Germinal center (tissue), 1 donor: ENCODE measurements at places on chromosomes 7 and 10.

DNA sequence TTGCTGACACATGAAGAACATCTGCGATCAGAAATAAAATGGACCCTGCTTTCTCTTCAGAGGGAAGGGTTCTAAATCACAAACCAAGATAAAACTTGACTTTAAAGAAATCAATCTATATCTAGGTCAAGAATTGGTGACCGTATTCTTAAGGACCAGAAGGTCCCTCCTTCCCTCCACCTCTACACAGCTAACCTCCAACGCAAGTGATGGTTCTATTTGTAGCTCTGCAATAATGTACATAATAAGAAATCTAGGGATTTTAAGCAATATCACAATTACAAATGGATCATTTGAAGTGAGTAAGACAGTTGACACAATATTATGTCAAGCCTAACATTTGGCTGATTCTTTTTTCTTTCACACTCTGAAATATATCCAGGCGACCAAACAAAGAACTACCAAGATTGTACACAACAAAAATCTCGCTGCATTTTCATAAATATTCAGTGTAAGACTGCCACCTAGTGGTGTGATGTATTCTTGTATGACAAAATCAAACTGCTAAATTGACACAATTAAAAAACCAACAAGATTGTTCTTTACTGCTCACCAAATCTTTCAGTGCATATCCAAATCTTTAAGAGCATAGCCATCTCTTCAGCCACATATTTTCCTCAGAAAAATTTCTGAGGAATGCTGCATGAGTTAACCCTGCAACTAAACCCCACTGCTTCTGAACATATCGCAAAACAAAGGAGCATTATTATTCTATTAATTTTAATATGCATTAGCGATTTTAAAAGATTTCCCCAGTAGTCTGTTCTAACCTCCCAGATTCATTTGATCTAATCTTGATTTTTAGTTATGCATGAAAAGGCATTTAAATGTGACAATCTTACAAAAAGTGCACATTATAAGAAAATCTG is 44.5 kb downstream of the ICA1 start:
- peak; percentile 43 for DNase-seq

DNA sequence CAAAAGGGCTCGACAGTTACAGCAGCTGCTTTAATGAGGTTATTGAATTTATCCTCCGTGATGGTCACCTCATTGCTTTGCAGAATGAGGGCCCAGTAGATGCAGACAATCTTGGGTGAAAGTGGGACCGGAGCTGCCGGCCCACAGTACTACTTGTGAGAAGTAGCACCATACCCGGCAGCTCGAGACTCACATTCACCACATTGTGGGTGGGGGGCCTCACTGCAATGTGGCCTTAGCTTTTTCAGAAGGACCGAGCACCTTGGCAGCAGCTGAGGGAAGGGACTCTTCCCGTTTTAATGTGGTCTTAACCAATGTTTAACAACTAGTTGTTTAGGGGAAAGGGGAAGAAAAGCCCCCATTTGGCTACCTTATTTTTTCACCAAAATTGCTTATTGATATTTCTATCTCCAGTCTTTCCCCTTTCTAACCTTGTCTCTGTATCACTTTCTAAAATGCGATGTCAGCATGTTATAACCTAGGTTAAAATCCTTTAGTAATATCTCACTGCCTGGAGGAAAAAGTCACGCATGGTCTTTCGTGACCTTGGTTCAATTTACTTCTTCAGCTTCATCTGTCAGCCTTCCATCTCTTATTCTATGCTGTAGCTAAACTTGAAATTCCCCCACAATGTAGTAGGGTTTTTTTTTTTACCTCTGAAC is 87.4 kb upstream of the PHYHIPL start:
- no peak for DNase-seq

DNA sequence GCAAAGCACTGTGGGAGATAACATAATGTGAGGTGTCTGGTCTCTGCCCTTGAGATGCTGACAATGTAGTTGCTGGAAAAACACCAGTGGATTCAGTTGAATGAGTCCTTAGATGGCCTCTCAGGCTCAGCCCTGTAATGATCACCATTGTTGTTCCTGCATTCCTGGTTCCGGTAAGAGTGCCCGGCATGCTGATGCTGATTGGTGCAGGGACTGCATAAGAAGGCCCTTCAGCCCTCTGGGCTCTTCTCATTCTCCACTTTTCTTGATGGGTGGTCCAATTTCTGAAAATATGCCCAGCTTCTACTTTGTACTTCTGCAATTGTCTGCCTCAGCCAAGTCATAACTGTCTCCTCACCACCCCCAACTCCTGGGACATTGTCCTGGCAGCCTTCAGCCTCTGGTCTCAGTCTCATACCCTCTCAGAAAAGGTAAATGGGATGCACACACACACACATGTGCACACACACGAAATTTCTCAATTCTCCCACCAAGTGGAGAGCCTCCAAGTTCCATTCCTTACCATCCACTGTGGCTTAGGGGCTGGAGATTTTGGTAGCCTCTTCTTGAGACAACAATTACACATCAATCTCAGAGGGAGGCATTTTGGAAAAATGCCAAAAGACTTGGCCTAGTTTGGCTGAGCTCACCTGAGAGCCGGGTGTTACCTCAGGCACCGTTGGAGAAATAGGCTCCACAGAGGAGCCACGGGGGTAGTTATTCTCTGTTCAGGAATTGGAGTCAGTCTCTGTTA is 314.9 kb downstream of the RPS24 start:
- DNase-seq, result no peak

DNA sequence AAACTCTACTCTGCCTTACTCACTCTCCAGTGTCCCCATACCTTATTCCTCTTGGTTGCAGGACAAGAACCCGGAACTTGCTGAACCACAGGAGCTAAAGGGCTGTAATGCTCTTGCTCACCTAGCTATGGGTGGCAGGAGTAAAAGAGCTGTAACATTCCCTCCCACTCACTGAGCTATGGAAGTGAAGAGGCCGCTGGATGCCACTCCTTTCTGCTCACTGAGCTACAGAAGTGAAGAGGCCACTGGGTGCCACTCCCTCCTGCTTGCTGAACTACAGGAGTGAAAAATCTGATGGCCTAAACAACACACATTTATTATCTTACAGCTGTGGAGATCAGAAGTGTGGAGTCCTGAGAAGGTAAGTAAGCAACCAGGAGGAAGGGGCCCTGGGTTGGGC is 17.5 kb downstream of the MRPS24 start:
- no peak for DNase-seq

DNA sequence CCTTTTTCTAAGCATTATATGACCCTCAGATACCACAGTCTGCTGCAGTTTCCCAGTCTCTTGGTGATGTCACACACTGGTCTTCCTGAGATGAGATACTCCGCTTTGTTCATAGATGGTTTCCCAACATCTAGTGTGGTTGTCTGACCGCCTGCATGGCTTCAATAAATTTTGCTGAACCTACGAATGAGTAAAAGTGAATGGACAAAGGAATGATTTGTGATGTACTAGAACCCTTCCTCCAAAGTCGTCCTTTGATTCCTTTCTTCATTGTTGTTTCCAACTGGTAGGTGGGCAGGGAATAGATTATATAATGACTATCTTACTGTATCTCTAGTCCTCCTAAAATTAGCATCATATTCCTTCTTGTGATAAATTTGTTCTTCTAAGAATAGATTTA is 82.5 kb downstream of the SLC35B4 start:
- DNase-seq, result no peak

GRCh38 chr7:16266877-16267276 is 154.5 kb downstream of the CRPPA start:
- DNase-seq, result no peak

DNA sequence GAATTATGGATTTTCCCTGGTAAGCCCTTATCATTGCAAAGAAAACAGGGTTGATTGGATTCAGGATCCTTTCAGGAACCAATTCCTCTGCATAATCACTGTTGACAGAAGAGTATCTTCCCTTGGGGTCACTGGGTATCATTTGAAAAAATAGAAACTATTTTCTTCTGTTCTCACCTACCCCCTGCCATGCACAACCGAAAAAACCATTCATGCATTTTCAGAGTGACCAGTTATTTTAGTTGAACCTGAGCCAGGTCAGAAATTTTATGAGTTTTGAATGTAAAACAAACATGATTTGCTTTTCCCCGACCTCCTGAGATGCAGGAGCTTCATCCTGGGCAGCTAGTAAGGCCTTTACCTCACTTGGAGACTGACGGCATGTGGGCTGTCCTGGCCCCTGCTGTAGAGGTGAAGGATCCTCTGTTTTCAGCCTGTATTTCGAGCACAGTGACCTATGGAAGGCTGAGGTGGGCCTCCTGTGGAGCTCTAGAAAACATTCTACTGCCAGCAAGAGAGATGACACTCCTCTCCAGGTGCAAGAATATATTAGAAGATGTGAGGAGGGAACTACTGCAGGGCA is 30.1 kb downstream of the TMEM178B start:
- DNase-seq, result no peak

- no peak for DNase-seq
These were observed 33.6 kb downstream of the VWA2 start for GRCh38 chr10:114272696-114273095.

DNA sequence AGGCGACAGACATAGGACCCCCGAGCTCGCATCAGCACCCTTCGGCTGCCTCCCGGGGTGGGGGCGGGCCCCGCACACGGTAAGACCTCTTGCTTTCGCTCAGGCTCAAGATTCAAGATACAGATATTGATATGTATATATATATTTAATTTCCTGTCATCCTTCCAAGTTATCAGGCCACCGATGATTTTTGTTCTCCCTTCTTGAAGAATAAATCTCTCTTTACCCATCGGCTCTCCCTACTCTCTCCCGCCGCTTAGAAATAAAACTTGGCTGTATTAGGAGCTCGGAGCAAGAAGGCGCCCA is 603 bp downstream of the ADRA2A start:
- no peak for DNase-seq

GRCh38 chr10:70513848-70514309 is 35.3 kb downstream of the PALD1 start:
- DNase-seq, result peak; percentile 85

DNA sequence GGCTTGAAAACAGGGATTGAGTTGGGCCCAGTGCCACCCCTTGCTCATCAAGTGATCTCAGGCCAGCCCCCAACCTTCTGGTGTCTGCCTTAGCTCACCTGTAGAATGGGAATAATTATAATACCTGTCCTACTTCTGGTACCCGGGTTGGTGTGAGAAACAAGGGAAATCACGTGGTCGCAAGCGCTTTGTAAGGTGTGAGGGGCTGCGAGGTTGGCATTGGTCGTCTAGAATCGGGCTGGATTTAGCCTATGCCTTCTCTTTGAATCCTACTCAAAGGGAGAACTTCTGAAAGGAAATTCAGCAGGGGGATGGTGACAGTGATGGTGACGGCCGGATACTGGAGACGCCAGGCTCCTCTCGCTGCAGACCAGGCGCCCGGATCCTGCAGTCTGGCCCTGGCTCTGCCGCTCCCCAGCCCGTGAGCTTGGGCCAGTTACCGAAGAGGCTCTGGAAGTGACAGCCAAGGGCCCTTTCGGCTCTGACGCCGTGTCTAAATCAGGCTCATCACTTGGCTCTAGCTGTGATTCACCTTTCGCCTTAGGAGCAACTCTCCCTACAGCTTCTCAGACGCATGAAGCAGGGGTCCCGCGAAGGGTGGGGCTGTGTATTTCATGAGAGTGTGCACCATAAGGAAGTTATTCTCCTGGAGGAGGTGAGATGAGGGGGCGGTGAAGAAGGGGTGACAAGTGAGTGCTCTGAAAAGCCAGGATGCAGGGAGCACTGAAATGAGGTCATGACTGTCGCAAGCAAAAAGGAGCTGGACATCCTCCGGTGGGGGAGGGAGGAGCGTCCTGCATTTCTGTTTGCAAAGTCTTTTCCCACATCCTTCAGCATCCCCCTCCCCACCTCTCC is 4.0 kb upstream of the CREB5 start:
- DNase-seq, result no peak

GRCh38 chr7:141477865-141478264 is 73.3 kb upstream of the AGK start:
- DNase-seq, result no peak

GRCh38 chr10:88154596-88155250 is 291.3 kb downstream of the PTEN start:
- no peak for DNase-seq

DNA sequence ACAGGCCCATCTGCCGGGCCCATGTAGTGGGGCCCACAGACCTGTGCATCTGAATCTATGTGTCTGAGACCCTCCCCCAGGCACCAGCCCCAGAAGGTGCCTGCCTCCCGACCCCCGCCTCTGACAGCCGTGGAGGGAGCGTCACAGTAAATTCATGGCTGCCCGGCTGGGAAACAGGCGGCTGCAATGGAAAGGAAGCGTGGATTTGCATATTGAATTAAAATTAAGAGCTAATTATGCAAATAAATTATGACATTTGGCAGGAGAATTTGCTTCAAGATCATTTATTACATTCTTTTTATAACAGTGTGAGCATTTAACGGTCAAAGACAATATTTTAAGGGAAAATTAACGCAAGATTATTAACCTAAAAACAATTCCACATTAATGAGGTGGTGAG is 92.3 kb downstream of the HIF1AN start:
- DNase-seq, result no peak

GRCh38 chr10:96718304-96718990 is 1.9 kb downstream of the PIK3AP1 start:
- no peak for DNase-seq

DNA sequence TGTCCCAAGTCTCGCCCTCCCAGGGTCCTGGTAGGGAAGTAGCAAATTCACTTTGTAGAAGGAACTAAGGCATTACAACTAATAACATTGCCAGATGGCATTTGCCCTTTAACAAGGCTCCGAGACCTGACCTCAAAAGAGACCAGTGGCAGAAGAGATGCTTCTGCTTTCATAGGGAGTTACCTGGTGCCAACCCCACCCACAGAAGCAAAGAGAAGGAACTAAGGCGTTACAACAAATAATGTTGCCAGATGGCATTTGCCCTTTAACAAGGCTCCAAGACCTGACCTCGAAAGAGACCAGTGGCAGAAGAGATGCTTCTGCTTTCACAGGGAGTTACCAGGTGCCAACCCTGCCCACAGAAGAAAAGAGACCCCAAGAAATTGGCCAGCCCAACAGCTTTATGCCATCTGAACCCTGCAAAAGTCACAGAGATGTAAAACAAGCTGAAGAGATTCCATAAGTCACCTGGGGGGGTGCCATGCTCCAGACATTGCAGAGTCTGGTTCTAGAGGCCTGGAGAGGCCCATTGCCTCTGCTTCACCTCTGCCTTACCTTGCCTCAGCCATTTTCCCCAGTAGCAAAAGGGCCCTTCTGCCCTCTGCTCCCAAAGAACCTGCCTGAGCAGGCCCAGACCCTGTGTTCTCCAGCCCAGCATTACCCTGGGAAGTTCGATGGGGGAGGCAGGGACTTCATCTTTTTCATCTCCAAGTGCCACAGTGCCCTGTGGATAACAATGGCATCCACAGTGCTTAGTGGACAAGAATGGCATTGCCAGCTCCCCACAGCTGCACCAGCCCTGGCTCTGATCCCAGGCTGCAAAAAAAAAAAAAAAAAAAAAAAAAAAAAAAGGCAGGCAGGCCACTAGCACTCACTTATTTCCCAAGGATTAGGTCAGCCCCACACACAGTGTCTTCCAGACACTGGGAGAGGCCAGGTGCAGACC is 179.5 kb upstream of the PLXNA4 start:
- DNase-seq, result no peak

- DNase-seq, result no peak
These were observed 34.0 kb downstream of the AHCYL2 start for GRCh38 chr7:129258649-129259389.
